Stimulated activated CD4-positive, alpha-beta T cell treated with anti-CD3 and anti-CD28 coated beads, Interleukin-12 subunit alpha, Interleukin-12 subunit beta, amount 100 ng/mL, for 24 hours (primary cell): ENCODE measurements at places on chromosomes 11 and 22.

DNA sequence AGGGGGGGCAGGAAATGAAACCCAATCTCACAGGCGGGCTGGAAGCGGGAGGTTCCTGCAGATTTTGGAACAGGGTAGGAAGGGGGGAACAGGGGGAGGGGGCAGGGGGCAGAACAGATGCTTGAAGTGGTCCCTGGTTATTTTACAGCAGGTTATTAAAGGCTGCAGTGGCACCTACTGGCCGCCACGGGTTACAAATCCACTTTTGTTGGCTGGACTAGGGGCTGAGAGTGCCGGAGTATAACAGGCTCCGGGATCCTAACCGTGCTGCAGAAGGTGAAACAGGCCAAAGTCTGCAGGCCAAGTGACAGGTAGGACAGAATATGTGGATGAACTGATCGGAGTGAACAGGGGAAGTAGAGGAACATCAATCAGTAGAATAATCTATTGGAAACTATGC is 2.5 kb downstream of the ROBO3 start:
- DNase-seq, result no peak

DNA sequence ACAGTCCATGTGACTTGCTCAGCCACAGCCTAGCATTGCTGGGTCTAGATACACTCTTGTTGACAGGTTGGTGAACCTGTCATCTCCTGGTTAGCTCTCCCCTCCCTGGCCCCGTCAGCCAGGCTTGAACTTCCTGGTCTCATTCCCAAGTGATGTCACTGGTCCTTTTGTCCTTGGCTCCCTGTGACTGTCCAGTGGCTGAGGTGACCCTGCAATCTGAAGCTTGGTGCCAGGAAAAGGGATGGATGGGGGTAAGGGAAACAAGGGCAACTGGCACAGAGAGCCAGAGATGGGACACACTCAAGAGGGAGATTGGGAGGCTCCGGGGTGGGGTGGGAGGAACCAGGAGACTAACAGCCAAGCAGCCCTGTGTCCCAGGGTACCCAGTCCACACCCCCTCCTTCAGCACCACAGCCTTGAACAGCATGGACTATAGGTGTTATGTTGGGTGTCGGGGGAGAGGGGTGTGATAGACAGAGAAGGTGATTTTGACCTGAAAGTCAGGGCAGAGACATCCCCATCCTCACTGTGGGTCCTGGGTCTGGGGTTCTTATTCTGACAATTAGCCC is 63.8 kb upstream of the THY1 start:
- DNase-seq, result no peak

DNA sequence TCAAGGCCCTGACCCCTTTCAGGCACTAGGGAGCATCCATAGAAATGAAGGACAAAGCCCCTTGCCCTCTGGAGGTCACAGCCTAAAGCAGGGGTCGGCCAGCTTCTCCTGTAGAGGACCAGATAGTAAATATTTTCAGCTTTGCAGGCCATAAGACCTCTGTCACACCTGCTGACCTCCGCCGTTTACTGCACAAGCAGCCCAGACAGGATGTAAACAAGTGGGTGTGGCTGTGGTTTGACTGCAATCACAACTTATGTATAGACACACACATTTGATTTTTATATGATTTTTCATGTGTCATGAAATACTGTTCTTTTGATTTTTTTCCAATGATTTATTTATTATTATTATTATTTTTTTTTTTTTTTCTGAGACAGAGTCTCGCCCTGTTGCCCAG is 34.3 kb downstream of the KIAA1671 start:
- no peak for DNase-seq

- no peak for DNase-seq
These were observed 4.0 kb downstream of the SYN3 start for GRCh38 chr22:33054001-33054675.

- DNase-seq, result no peak
These were observed 68.9 kb downstream of the PRCP start for GRCh38 chr11:82831364-82831763.

DNA sequence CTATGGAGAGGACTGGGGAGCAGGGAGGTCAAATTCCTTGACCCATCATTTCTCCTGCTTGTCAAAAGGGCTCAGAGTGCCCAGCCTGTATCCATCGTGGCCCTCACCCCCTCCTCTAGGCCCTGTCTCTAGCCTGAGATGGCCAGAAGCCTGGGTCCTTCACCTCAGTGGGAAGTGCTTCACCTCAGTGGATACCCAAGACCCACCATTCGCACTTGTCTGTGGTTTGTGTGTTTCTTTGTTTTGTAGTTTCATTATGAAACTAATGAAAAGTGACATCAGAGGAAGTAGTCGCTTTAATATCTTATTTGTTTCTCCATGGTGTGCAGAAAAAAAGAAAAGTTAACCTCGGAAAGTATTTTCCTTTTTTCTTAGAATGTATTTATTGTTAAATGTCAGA is 194.0 kb upstream of the CADM1 start:
- DNase-seq, result no peak

DNA sequence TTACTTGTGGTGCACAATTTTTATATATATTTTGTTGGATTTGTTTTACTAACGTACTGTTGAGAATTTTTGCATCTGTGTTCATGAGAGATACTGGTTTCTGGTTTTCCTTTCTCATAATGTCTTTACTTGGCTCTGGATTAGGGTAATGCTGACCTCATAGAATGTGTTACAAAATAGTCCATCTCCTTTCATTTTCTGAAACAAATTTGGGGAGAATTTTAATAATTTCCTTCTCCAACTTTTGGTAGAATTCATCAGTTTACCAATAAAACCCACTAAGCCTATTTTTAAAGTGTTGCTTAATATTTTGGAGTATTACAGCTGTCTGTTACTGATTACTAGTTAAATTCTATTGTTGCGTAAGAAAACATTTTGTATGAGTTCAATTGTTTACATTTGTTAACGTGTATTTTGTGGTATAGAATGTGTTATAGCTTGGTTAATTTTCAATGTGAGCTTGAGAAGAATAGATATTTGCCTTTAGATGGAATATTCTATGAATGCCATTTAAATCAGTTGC is 11.5 kb downstream of the TRIM22 start:
- DNase-seq, result no peak

DNA sequence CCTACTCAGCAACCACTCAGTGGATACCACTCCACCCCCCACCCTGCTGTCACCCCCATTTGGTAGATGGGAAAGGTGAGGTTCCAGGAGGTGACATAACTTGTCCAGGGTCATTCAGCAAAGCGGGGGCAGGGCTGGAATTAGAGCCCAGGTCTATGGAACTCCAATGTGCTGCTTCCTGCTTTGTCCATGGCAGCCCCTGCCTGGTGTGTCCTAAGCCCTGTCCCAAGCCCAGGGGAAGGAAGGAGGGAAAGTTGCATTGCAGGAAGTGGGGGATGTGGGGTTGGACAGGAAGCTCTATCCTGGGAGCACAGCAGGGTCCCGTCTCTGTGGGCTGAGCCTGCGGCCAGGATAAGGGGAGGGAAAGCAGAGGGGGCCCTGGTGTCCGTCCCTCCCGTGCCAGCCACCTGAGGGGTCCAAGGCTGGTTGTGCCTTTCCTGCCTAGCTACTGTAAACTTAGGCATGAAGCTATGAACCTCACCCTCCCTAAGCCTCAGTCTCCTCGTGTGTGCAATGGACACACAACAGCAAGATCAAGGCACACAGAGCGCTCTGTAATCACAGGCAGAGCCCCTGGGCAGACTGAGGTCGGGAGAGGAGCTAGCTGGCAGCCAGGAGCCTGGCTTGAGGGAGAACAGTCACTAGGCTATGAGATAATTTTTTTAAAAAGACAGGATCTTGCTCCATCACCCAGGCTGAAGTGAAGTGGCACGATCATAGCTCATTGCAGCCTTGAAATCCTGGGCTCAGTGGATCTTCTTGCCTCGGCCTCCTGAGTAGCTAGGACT is 12.9 kb downstream of the GAL3ST1 start:
- DNase-seq, result no peak

DNA sequence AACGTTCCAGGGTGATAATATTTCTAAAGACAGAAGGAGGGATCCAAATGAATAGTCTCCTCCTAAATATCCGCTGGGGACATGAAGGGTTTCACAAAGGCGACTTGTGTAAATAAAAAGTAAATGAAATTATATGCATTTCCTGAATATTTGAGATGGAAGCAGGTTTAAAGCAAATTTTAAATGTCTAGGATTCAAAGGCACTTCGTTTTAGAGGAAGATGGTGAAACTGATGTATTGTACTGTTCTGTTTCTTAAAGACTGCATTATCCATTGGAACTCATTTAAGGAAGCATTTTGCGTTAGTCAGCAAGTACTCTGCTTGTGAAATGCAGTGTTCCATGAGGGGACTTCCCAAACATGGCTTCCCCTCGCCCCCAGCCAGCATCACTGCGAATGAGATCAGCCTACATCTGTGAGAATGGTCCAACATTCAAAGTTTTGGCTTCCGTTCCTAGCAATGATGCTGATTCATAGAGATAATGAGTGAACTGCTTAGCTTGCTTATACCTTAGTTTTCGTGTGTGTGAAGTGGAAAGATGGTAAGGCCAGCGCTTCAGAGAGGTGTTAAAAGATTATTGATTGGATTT is 1.5 kb downstream of the RAB39A start:
- DNase-seq, result no peak

- DNase-seq, result no peak
These were observed 181.0 kb downstream of the GRIA4 start for GRCh38 chr11:105790840-105791239.

GRCh38 chr11:12077535-12078280 is 32.7 kb upstream of the MICAL2 start:
- DNase-seq, result no peak

DNA sequence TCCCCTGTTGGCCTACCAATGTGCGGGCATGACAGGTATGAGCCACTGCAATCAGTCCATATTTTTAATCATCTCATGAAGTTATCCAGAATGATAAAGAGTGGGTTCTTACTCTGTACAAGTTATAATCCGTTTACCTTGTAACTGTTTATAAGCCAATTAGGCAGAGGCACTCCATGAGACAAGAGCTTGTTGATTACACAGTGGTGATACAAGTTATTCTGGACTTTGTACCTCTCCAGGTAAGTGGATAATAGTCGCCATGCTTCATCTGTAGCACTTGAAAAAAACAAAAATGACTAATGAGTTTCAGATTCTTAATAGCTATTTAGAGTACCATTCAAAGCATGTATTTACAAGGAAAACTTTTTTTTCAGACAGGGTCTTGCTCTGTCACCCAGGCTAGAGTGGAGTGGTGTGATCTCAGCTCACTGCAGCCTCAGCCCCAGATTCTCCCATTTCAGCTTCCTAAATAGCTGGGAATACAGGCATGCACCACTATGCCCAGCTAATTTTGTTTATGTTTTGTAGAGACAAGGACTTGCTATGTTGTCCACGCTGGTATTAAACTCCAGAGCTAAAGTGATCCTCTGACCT is 17.7 kb upstream of the FNBP4 start:
- no peak for DNase-seq

GRCh38 chr11:107679255-107680024 is 32.4 kb downstream of the SLN start:
- no peak for DNase-seq
